ENCODE measurements at places on chromosomes 16 and 17.

- DNase-seq = no peak
Measured at GRCh38 chr16:85912211-85912974, 13.4 kb downstream of the IRF8 start.

DNA sequence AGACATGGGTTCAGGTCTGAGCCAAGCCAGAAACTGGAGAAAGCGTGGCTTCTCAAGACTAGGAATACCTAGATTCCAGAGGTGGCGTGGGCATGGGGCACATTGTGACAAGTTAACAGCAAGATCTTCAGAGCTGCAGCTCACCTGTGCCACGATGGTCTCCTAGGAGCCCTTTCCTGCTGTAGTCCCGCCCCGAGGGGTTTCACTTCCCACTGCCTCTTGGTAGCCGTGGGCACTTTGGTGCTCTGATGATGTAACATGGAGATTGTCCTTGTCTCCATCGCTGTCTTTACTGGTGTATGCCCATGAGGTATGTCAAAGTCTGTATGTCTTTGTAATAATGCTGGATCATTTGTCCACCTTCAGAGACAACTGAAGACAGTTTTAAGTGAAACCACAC lies 89.7 kb downstream of the WWOX start:
- no peak for DNase-seq

DNA sequence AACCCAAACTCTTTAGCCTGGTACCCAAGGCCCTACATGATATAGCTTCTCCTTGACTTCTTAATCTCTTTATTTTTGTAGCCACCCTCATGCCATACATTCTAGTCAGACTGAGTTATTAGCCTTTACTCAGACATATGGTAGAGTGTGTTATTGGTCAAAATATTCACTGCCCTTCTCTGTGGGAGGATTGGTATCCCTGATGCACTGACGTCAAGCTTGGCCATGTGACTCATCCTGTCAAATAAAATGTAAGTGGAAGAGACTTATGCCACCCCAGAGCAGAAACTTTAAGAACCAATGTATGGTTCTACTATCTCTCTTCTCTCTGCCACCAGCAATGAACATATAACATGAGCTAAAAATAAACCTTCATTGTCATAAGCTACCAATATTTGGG lies 12.2 kb upstream of the BEAN1 start:
- no peak for DNase-seq

DNA sequence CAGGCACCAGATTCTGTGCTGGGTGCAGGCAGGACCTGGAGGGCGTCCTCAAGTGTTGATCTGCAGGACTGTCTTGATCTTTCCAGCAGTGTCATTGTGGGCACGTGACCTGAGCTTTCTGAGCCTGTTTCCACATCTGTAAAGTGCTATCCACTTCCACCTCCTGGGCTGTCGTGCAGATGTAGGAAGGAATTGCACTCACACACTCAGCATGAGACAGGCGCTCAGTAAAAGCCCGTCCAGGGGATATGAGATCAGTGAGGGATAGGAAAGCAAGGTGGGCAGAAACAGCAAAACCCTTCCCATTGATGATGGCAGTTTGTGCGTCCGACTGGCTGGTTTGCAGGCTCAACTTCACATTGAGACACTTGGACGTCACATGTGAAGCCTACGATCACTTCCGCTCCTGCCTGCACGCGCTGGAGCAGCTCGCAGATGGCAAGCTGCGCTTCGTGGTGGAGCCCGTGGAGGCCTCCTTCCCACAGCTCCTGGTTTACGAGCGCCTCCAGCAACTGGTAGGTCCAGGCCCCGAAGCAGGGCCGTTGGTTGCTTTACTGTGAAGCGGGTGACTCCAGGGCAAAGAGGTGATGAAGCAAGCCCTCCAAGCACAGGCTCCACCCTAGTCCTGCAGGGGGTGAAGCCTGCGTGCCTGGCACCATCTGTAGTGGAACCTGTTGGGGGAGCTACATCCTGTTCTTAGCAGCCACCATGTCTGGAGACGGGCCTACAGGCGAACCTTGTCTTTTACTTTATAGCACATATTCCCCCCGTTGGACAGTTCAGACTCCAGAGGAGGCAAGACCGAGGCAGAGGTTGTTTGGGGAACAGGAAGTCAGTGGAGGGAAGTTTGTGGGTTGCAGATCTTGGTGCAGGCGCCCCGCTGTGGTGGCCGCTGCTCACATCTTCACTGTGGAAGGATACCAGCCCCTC lies 23.0 kb downstream of the METTL22 start:
- DNase-seq = no peak

DNA sequence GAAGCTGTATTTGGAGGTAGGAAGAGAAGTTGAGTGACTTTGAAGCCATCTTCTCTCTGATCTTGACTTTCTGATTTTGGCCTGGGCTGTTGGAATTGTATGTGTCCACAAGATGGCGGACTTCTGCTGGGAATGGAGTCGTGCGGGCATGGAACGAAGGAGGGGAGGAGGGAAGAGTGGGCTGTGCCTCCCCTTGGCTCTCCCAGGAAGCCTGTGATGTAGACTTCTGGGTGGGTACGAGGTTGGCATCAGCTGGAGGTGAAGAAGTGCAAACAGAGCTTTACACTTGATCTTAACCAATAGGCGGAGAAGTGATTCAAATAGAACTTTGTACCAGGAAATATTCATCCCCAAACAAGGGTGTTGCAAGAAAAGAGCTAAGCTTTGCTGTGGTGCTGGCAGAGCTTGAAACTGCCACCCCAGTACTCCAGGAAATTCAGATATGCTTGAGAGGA lies 7.4 kb upstream of the TMEM220 start:
- DNase-seq = no peak

DNA sequence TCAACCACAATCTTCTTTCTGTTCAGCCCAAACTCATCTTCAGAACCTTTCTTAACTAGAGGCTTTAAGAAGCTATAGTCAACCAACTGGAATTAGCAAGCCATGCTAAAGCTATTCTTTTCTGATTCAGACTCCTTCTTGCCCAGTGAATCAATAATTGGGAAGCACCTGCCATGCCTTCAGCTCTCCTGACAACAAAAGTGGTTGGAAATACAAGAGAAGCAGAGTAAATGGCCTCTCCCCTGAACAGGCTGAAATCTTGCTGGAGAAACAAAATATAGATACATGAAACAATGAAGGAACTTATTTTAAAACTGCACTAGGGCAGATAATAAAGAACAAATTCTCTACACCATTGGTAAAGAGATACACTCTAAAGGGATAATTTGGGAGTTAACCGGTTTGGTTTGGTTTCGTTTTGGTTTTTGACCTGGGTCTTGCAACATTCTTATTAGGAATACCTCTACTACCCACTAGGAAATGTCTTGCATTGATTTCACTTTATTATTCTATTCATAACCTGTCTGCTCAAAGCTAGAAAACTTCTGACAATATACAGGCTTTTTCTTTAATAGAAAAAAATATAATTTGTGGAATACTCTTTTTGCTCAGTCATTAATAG lies 173.6 kb upstream of the DYNLRB2 start:
- DNase-seq = no peak

DNA sequence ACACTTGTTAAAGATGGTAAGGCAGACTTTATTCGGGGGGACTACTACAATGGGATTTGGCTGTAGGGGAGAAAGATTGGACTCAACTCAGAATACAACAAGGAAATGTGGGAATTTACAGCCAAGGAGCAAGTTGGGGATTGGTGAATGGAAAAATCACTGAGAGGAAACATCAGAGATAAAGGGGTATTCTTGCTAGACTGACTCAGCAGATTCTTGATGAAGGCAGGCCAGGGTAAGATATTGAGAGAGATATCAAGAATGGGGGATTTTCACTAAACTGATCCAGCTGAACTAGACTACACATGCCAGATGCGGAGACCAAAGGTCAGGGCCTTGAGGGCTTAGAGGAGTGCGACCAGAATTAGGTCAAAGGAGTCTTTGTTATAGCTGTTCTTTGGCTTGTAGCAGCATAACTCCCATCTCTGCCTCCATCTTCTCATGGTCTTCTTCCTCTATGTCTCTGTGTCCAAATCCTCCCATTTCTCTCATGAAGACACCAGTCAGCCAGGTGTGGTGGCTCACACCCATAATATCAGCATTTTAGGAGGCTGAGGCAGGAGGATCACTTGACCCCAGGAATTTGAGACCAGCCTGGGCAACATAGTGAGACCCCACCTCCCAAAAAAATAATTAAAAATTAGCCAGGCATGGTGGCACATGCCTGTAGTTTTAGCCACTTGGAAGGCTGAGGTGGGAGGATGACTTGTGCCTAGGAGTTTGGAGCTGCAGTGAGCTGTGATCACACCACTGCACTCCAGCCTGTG lies 17.3 kb downstream of the CHD9NB start:
- DNase-seq = no peak

GRCh38 chr16:54165174-54165911 lies 121.2 kb downstream of the IRX3 start:
- no peak for DNase-seq

GRCh38 chr16:3518292-3518985 lies 17.6 kb downstream of the CLUAP1 start:
- no peak for DNase-seq

GRCh38 chr16:59368586-59368985 lies 634.5 kb upstream of the GOT2 start:
- no peak for DNase-seq

GRCh38 chr17:72778169-72779151 lies 314.0 kb downstream of the SLC39A11 start:
- DNase-seq = no peak

DNA sequence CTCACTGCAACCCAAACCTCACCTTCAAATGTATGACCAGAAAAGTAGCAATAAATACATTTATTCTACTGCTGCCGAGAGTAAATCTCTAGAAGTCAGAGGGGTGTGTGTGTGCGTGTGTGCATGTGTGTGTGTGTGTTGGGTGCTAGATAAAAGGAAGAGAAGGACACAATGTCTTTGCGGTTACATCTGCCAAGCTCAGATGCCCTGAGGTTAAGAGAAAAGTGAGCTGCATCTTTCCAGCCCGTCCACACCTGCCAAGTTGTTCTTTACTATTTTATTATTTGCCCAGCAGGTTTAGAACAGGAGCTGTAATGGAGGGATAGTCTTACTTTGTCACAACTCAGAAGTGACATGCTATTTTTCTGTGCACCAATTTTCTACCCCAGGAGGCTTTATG lies 54.5 kb upstream of the ANKFN1 start:
- no peak for DNase-seq

- no peak for DNase-seq
Measured at GRCh38 chr17:69588827-69589239, 174.3 kb downstream of the MAP2K6 start.

GRCh38 chr17:75269844-75270217 lies 1.2 kb downstream of the MIF4GD start:
- no peak for DNase-seq

- DNase-seq = no peak
Measured at GRCh38 chr17:42798011-42798382, 507 bp downstream of the COA3 start.

GRCh38 chr16:87054856-87055255 lies 262.3 kb downstream of the C16orf95 start:
- no peak for DNase-seq

DNA sequence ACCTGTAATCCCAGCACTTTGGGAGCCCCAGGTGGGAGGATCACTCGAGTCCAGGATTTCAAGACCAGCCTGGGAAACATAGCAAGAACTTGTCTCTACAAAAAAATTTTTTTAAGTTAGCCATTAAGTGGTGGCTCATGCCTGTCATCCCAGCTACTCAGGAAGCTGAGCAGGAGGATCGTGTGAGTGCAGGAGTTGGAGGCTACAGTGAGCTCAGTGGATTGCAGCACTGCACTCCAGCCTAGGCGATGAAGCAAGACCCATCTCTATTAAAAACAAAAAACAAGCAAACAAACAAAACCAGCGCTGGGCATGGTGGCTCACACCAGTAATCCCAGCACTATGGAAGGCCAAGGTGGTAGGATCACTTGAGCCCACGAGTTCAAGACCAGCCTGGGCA lies 38.0 kb downstream of the HEATR3 start:
- no peak for DNase-seq

- DNase-seq = no peak
Measured at GRCh38 chr16:70715055-70715858, 29.4 kb upstream of the MTSS2 start.
